ENCODE measurements at places on chromosomes 2 and 18. TPM values are rescaled to one million over a fixed set of nuclear protein-coding genes. Genes with fewer than 3 reads are reported as not detected.
A peak's percentile ranks its signal among the peaks of the same experiment; 100 is the strongest.

- no peak for DNase-seq
Observed at GRCh38 chr18:58896268-58896667, 31.6 kb downstream of the ZNF532 start.

DNA sequence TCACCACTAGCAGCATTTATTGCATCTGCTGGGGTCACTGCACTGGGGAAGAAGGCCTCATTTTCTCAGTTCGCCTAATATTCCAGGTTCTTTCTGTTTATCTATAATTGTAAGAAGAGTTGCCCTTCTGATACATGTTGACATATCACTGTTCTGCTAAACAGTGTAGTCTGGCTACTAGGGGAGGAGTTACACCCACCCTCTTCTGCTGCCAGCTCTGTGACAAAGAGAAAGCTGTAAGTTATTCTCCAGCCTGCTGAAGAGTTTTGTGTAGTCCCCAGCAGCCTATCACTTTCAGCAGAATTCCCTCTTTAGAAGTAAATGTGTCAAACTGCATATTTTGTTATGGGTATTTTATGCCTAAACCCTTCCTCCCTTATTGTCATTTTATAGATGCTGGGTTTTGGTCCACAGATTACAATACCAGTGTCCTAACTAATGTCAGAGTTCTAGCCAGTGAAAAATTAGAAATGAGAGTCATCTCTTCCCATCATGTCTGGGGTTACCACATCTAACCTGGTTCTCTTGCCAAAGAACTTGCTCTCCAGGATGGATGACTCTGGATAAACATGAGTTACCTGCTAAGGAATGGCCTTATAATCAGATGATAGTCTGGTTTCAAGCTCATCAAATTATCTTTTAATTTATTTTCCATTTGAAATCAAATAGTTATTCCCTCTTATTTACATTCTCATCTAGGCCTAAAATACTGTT lies 5.6 kb upstream of the MBOAT2 start:
- DNase-seq: no peak

DNA sequence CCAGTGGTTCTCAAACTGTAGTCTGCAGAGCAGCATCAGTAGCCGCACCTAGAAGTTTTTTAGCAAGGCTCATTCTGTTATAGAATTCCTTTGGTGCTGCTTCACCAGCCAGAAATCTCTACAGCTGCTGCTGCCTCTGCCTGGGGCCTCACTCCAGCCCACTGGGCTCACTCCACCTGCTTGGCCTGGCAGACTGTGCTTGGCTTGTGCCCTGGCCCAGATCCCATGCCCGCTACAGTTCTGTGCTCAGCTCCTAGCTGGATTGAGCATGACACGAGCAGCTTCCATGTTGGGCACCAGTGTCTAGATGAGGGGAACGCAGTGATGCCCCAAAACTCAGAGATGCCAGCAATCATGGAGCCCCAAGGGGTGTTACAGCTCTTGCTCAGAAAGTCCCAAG lies 22.6 kb downstream of the MAPK4 start:
- no peak for DNase-seq

DNA sequence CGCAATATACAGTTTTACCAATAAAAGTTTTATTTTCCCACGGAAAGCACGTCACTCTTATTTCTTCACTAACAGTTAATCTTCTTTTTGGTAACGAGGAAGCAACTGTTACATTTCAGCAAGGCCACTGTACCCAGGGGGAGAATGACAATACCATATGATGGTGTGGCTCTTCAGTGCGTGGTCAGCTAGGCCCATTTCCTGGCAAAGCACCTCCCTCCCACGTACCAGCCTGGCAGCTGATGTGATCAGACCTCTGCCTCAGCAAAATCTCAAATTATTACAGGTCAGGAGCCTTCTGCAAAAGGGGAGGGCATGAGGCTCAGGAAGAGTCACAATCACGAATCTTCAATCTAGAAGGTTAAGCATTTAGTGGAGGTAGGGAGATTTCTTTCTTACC lies 55.4 kb downstream of the KLF7 start:
- DNase-seq: no peak

GRCh38 chr2:17792515-17792914 lies 23.7 kb upstream of the MSGN1 start:
- no peak for DNase-seq

DNA sequence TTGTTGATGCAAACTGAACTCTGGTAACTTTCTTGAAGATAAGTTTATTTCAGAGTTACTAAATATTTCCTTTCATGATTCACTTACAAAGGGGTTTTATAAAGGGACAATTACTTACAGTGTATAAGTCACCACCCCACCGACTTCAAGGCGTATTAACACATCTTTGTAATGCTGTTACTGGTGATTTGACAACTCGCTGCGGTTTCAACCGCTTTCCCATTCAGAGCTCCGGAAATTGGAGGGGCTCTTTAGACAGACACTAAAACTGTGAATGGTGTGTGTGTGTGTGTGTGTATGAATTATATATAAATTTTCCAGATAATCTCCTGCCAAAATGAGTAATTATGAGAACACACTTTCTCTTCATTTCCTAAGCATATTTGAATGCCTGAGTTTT lies 4.9 kb downstream of the TM4SF20 start:
- no peak for DNase-seq

GRCh38 chr2:161708350-161708975 lies 84.2 kb downstream of the SLC4A10 start:
- no peak for DNase-seq

DNA sequence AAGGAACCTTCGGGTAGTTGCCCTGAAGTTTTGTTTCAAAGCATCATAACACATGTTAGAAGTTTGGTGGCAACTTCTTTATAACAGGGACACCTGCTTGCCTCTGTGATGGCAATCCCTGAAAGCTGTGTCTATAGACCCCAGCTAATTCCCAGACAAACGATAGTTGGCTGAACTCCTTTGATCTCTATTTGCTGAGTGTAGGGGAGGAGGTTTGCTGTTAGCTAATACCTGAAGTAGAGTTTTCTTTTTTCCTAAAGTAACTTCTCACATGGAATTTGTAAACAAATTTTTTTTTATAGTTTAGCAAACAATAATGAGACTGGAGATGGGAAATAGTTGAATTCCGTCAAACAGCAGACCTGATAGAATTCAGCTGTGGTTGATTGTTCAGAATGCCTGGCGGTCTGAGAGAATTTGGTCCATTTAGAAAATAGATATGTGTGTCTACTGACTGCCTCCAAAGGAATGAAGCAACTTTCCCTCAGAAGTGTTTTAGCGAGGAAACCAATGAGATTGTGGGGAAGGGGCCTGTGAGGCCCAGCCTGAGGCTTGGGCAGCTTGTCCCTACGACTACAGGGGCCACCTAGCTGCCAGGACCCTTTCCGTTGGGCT lies 123.5 kb upstream of the EPAS1 start:
- DNase-seq: no peak

GRCh38 chr2:236205867-236206645 lies 37.9 kb upstream of the GBX2 start:
- peak; percentile 63 for DNase-seq

DNA sequence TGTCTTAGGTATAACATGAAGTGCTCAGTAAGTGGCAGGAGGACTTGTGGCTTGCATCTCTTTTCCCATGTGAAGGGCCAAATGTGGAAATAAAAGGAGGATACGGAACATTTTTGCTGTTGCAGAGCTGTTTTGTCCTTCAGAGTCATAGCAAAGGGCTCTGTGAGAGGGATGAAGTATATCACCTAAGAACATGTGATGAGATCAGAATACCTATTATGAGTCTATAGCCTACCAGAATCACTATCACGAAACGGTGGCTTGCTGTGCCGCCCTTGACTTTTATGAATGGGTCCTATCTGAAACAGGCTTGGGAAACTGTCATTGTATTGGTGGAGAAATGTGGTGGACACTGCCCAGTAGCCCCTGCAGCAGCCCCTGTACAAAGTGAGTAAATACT lies 67.0 kb upstream of the ITGB6 start:
- DNase-seq: no peak

NT5DC4 gene
- not detected for total RNA-seq

HRH4 gene
- not detected for total RNA-seq

TMEM17 gene
- 1.5 TPM for total RNA-seq

CD8B2 gene
- total RNA-seq: not detected
